ENCODE measurements at places on chromosomes 11 and 22.

DNA sequence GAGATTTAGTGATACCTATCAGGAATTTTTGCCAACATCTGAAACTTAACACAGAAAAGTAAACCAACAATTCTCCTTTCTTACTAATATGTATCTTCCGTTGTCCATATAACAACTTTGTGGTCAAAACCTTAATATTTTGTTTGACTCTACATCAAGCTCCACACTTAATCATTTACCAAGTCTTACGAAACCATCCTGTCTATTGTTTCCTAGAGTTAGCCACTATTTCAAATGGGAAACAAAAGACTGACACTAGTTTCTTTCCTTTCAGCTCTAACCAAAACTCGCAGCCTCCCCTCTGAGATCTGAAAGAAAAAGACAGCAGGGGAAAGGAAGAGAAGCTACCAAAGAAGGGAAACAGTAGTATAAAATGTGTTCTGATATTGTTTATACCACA, 26.5 kb upstream of the PRDM10 start:
- DNase-seq = peak; percentile 35

GRCh38 chr11:119057000-119057769, at the start of gene HYOU1:
TSS of gene HYOU1 (minus strand) at chr11:119057205. CDS start at chr11:119056160, 1,045 bp downstream.
- peak; percentile 88 for DNase-seq

DNA sequence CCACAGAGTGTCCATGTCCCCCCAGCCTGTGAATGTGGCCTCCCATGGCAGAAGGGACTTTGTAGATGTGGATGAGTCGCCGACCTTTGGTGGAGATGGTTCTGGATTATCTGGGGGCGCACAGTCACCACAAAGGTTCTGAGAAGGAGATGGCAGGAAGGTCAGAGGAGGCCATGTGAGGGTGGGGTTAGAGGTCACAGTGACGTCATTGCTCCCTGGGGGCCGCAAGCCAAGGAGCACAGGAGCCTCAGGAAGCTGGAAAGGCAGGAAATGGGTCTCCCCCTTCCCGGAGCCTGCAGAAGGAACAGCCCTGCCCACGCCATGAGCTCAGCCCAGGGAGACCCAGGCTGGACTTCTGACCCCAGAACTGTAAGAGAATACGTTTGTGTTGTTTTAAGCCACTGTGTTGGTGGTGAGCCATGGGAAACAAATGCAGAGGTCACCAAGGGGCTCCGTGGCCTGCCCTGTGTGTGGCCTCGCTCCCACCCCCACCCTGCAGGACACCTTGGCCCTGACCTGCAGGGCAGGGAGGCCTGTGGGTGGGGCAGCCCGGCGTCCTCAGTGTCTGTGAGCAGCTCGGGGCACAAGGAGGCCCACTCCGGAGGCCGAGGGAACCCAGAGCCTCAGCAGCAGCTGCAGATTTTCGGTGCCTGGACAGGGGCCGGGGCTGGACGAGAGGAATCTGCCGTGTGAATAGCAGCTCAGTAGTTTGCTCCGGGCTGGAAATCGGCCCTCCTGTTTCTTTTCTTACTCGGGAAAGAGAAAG, 32.1 kb downstream of the GRAMD4 start:
- no peak for DNase-seq

DNA sequence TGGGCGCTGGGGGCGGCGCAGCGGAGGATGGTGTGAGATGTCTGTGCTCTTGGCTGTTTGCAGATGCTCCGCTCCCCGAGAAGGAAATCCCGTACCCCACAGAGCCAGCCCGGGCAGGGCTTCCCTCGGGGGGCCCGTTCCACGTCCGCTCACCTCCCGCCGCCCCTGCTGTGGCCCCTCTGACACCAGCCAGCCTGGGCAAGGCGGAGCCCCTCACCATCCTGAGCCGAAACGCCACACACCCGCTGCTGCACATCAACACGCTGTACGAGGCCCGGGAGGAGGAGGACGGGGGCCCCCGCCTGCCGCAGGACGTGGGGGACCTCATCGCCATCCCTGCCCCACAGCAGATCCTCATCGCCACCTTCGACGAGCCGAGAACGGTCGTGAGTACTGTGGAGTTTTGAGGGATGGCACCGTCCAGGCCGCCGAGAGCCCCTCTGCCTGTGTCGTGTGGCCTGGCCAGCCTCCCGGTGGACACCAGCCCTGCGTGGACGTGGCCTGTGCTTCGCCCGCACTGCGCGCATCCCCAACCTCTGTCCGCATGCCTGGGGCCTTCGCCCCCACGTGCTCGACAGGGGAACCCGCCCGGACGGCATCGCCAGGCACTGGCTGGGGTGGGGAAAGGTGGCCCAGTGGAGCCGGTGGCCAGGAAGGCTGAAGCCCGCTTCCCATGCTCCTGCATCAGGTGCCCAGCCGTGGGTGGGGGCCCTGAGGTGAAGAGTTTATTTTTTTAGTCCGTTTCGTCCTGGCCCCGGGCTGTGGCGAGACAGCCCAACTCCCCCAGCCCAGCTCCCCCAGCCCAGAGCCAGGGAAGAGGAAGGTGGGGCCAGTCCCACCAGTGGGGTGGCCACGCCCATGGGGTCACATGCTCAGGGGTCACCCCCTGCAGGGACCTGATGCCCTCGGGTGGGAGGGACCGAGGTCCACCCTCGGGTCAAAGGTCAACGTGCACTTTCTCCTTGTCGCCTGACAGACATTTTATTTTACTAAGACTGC, 6.5 kb upstream of the TRABD start:
- DNase-seq = no peak

- no peak for DNase-seq
Observed at GRCh38 chr11:59135648-59136461, 6.8 kb upstream of the FAM111A start.

GRCh38 chr11:125790825-125791224, 2.9 kb downstream of the PATE3 start:
- no peak for DNase-seq
